Activated gamma-delta T cell (primary cell): ENCODE measurements at places on chromosomes 16 and 17.

DNA sequence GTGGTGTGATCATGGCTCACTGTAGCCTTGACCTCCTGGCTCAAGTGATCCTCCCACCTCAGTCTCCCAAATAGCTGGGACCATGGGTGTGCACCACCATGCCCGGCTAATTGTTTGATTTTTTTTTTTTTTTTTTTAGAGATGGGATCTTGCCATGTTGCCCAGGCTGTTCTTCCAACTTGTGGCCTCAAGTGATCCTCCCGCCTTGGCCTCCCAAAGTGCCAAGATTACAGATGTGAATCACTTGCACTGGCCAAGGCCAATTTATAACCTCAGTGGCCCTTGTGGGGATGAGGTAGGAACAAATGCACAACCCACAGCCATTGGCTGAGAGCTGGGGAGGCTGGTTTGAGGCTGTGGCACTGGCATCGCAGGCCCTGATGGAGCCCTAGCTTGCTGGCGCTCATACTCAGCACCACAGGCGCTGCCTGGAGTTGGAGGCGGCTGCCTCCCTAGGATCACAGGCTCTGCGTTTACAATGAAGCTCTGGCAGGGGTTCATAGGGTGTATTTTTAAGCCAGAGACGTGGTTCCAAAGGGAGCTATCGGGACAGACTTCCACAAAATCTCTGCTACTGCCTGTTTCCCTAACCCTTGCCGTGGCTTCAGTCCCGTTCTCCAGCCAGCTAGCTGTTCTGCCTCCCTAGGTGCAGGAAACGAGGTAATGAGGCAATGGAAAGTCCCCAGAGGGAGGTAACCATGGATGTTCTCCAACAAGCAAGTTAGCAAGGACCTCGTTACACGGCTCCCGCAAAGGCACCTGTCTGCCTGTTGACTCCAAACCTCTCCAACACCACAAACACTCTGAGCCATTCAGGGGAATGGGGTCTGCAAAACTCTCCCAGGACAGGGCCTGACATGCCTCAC, 2.9 kb downstream of the ABCA3 start:
- DNase-seq: no peak

DNA sequence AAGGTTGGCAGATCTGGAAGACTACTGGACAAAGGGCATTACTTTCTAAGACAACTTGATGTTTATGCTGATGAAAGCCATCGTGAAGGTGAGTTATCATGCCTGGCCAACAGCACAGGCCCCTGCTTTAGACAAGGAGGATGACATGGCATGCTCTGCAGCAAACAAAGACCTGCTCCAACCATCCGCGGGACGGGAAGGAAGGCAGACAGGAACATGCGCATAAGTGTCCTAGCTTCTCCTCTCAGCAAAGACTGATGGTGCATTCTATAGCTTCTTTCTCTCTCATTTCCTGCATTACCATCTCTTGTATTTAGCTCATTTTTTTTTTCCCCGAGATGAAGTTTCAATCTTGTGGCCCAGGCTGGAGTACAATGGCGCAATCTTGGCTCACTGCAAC, 5.4 kb downstream of the NPLOC4 start:
- DNase-seq: no peak

DNA sequence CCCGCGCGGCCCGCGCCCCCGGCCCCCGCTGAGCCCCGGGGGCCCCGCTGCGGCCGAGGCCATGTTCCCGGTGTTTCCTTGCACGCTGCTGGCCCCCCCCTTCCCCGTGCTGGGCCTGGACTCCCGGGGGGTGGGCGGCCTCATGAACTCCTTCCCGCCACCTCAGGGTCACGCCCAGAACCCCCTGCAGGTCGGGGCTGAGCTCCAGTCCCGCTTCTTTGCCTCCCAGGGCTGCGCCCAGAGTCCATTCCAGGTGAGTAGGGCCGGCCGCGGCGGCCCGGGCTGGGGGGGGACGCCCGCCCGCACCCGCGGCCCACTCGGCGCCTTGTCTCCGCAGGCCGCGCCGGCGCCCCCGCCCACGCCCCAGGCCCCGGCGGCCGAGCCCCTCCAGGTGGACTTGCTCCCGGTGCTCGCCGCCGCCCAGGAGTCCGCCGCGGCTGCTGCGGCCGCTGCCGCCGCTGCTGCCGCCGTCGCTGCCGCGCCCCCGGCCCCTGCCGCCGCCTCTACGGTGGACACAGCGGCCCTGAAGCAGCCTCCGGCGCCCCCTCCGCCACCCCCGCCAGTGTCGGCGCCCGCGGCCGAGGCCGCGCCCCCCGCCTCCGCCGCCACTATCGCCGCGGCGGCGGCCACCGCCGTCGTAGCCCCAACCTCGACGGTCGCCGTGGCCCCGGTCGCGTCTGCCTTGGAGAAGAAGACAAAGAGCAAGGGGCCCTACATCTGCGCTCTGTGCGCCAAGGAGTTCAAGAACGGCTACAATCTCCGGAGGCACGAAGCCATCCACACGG, 504 bp downstream of the MAZ start:
- DNase-seq: peak; percentile 36

GRCh38 chr16:79169239-79169638, 431.3 kb downstream of the MAF start:
- no peak for DNase-seq

GRCh38 chr17:8479431-8479947, 43.8 kb downstream of the NDEL1 start:
- DNase-seq: no peak
